Activated CD8-positive, alpha-beta memory T cell treated with anti-CD3 and anti-CD28 coated beads for 4 hours (primary cell): ENCODE measurements at places on chromosomes 11 and 22.

DNA sequence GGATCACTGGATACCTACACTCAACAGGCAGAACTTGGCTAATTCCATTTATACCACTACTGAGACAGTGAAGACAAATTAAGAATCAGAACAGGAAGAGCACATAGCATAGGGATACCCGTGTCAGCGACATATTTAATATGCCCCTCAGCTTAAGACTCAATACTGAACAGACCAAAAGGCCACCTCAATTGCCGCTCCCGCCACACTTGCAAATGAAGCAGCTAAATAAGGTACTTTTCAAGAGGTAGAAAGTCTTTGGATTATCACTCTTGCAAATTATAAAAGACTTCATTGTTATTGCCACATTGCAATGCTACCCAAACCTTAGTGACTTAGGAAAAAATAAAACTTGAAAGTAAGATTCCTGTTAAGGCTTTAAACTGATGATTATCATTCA is 3.1 kb downstream of the DDX17 start:
- DNase-seq: no peak

DNA sequence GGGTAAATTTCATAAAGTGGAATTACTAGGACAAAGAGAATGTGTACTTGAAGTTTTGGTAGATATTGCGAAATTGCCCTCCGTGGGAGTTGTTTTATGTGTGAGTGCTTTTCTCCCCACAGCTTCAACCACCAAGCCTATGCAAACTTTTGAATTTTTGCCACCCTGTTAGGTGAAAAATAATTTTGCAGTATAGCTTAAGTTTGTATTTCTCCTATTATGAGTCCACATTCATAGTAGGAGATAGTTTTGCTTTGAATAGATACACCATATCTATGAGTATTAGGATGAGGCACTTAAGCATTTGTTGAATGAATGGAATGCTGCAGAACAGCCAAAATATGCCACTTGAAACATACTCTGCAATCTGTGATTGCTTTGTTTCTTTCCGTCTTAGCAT is 43.6 kb downstream of the UVRAG start:
- DNase-seq: no peak

DNA sequence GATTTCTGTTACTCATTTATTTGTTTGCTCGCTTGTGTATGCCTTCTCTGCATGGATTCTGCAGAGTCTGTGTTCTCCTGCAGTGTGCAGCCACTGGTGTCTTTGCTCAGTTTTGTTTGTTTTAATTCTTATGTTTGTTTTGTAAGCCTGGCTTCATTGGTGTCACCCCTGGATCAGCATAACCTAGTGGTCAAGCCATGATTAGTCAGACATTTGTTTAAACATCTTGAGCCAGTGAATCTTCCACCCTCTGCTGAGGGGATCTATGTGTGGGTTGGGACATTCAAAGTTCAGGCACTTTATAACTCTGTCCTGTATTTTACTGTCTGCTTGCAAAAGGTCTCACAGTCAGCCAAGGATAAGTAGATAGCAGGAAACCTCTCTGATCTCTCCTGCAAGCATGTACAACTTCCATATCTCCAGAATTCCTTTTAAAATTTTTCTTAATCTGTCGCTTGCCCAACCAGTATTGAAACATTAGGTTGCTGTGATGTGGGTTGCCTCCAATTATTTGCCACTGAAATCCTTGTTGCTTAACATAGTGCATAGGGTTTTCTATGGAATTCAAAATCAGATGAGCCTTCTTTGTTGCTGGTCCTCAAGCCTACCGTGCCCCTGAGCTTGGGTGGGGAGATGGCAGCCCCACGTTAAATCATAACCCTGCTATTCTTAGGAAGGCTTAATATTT is 86.8 kb downstream of the KCNQ1OT1 start:
- no peak for DNase-seq

DNA sequence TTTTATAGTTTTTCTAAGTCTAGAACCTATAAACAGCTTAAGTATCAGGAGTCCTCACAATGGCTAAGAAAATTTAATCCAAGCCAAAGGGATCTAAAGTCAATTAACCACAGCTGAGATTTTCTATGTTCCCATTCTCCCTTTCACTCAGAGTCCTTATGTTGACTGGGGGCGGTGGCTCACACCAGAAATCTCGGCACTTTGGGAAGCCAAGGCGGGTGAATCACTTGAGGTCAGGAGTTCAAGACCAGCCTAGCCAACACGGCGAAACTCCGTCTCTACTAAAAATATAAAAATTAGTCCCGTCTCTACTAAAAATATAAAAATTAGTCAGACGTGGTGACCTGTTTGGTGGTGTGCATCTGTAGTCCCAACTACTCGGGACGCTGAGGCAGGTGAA is 6.9 kb downstream of the RDX start:
- no peak for DNase-seq

DNA sequence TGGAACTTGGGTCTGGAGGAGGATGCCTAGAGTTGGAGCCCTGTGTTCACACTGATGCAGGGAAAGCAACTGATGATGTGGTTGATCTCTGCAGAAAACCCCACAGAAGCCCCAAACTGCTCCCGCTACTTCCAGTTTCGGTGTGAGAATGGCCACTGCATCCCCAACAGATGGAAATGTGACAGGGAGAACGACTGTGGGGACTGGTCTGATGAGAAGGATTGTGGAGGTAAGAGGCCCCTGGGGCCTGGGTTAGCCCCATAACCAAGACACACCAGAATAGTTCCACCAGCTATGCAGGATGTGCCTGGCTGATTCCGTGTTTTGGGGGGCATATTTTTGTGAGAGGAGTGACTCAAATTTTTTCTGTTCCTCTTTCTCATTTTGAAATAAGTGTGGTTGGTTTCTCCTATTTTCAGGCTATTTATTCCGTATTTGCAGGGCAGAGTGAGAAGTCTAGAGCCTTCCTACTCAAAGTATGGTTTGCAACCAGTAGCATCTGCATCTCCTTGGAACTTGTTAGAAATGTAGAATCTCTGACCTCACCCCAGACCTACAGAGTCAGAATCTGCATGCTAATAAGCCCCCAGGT is 137.3 kb upstream of the SORL1-AS1 start:
- no peak for DNase-seq

- DNase-seq: no peak
Measured at GRCh38 chr11:67539550-67539949, 16.3 kb upstream of the CABP2 start.

- no peak for DNase-seq
Measured at GRCh38 chr22:29199702-29200400, 5.8 kb upstream of the EMID1 start.

DNA sequence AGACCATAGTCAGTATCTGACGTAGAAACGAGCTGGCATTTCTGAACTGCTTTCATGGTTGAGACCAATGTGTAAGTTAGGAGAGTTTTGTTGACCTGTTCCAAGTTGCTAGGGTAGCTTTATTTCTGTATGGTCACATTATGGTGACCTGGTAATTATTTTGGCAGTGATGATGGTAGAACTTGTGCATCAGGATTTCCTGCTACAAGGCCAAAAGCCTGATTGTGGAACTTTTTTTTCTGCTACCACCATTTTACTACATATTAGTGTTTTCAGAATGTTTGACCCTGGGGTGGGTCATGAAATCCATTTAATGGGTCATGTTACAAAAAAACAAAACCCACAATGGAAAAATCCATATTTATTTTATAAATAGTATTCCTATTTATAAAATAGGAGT is 18.9 kb downstream of the FBXO7 start:
- DNase-seq: no peak

GRCh38 chr11:6979365-6979764 is 40.8 kb downstream of the ZNF214 start:
- no peak for DNase-seq

- DNase-seq: no peak
Measured at GRCh38 chr11:97948793-97949192, 1072.0 kb upstream of the CNTN5 start.

DNA sequence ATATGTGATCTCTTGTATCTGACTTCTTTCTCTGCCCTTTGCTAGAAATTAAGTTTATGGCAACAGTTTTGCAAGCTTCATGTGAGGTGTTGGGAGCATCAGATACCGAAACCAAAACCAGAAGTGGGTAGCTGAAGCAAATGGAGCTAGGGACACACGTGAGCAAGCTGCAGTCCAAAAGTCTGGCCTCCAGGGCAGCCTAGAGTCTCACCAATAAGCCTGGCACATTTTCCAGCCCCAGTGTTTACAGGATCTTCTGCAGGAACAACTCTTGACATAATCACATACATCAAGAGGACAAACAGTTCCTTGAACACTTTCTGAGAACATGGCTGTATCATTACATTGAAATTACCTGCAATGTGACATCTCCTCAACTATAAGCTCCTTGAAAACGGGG is 114.1 kb downstream of the LARGE1 start:
- no peak for DNase-seq

- DNase-seq: no peak
Measured at GRCh38 chr11:65204646-65205601, 23.2 kb downstream of the CAPN1 start.

- no peak for DNase-seq
Measured at GRCh38 chr22:32926600-32926999, 125.1 kb downstream of the TIMP3 start.

DNA sequence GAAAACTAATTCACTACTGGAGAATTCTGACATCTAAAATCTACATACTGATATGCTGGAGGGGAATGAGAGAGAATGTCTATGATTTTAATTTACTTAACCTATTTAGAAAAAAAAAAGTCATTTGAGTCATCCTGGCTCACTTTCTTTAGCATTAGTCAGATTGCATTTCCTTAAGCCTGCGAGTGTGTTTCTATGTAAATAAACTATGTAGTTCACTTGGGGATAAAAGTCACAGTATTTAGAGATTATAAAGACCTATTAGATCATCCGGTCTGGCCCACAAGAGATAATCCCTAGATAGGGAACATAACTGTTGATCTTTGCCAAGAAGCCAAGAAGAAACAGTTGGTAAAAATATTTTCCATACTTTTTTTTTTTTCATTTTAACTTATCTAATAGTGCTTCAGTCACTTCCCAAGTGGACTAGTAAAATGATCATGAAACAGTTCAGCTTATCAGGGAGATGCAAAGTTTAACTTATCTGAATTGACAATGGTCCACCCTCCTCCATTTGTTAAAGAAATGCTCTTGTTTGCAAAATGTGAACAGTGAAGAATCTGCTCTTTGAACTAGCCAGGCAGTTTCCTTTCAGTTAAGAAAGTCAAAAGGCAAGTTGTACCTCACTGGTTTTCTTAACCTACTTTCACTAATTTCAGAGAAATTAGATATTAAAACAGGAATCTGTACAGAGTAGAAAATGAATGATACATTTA is 21.2 kb upstream of the BLID start:
- no peak for DNase-seq

DNA sequence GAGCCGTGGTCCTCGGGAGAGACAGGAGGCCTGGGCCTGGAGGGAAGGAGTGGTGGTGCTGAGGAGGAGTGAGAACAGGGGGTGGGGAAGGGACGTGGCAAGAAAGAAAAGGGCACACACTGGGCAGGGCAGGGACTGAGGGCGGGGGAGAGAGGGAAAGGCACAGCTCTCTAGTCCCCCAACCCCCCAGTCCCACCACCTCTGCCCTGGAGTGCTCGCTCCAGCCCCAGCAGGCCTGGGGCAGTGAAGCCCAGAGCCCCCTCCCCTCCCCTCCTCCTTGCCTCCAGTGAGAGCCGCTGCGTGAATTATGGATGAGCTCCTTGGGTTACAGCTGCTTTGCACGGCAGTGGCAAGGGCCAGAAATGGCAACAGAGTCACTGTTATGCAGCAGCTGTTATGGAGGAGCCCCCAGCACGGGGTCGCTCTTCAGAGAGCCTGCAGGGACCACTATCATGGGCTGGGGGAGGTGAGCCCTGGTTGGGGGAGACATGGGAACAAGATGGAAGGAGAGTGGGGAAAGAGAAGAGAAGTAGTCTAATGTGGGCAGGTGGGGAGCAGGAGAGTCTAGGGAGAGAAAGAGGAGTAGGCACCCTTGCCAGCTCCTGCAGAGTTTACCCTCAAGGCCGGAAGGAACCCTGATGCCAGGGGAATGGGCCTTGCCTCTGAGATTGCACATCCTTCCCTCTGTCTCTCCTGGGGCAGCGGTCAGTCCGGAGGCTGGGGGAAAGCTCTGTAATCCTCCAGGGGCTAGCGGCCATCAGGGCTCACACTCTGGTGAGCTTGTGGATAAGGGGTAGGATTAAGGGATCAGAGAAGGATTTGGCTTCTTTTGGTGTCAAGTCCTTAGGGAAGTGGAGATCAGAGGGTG is 3.6 kb downstream of the RTN4RL2 start:
- DNase-seq: no peak

DNA sequence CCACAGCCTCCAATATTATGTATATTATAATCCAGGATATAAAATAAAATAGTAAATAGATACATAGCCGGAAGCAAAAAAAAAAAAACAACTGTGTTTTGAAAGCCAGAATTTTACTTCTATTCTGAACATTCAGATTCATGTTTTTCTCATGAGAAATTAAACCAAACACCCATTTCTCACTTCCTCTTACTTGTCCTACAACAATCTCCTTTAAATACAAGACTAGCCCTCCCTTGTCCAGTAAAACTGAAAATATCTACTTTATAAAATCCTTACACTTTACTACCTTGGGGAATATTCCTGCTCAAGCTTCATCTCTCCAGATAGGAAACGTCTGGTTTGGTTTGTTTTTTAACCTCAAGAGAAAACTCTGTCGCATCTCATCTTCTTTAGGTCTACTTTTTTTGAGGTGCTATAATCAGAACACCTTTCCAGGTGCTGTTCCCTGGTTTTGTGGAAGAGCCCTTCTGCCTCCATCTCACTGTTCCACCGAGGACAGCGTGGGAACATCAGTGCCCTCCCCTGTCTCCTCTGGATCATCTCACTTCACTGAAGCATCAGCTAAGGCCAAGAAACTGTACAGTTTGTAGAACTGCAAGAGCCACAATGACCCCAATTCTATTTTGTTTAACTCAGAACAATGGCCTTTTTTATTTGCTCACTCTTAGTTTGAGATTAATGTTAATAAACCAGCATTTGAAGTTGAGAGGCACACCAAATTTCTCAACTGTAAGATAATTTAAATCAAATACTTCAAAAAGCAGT is 82.0 kb upstream of the ARHGAP32 start:
- DNase-seq: no peak

DNA sequence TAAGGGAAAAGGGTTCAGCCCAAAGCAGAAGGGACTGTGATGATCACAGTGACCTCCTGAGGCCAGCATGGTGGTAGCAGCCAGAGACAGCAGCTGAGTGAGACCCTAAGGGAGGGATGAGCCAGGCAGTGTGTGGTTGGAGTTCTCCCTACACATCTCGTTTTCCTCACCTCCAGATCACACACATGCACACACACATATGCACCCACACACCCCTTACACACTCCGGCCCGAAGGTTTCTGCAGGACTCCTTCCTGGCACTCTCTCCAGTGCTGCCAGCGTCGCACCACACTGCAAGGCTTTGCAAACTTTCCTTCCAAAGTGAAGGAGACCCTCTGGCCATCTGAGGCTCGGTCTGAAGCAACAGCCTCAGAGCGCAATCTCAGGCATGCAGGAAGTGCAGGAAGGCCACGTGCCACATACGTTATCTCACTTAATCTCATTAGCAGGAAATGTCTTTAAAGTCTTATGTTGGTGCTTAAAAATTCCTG is 26.9 kb upstream of the TP53I11 start:
- DNase-seq: no peak

GRCh38 chr11:30281476-30282288 is 41.2 kb upstream of the ARL14EP start:
- no peak for DNase-seq

- no peak for DNase-seq
Measured at GRCh38 chr11:45181193-45181888, 34.9 kb downstream of the PRDM11 start.

- no peak for DNase-seq
Measured at GRCh38 chr11:95232666-95233065, 1.7 kb upstream of the SESN3 start.

GRCh38 chr22:42061041-42061440 is 9.6 kb downstream of the NAGA start:
- DNase-seq: no peak
